Activated T-helper 1 cell treated with anti-CD3 and anti-CD28 coated beads, Interleukin-12 subunit alpha, Interleukin-12 subunit beta, Interleukin-2, Interleukin-4 antibody, amounts not matched to agents 30 ng/mL and 10 ng/mL and 1 ng/mL, durations not matched to agents 14 hours and 24 hours and 36 hours (primary cell): ENCODE measurements at places on chromosomes 4 and X. TPM values are rescaled to one million over a fixed set of nuclear protein-coding genes. Genes with fewer than 3 reads are reported as not detected.

DNA sequence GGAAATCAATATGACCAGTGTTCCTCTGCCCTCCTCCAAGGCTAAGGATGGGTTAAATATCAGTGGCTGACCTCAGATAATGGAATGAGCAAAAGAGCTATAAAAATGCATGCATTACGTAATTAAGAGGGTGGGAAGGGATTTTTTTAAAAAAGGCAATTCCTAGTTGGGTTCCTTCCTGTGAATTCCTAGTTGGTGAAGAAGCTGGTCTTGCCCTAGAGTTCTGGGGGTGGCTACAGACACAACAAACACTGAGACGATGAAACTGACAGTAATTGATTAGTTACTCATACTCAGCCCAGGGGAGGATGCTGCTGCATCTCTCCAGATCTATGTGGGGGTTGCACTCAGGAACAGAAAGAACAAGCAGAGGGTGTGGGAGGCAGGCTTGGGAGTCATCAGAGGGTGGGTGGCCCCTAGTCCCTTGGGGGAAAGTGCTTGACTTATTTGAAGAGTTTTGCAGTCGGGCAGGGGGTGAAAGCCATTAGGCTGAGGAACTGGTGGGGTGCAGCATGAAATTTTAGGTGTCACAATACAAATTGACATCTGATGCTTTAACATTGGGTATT is 662.0 kb upstream of the FRG1 start:
- DNase-seq, result no peak

GRCh38 chrX:25519258-25519657 is 503.5 kb upstream of the ARX start:
- no peak for DNase-seq

GRCh38 chrX:72305286-72306084 is at the start of gene CITED1:
CITED1 (minus strand) TSS chrX:72305914; CDS start chrX:72302869, 3,045 bp downstream.
- no peak for DNase-seq

- DNase-seq, result no peak
These were observed 26.1 kb upstream of the VMA21 start for GRCh38 chrX:151370906-151371305.

GRCh38 chr4:37400241-37400881 is 155.8 kb downstream of the NWD2 start:
- no peak for DNase-seq

CENPVL1 gene
- not detected in 2 replicates for total RNA-seq

CTPS2 gene
- 5.1 and 5.3 TPM in 2 replicates for total RNA-seq

MTNR1A gene
- total RNA-seq, result not detected in 2 replicates
